Dermis microvascular lymphatic vessel endothelial cell (primary cell): ENCODE measurements at places on chromosomes 4 and X.
A peak's percentile ranks its signal among the peaks of the same experiment; 100 is the strongest.

- DNase-seq, result no peak
These were observed 153.3 kb downstream of the LDB2 start for GRCh38 chr4:16745009-16745635.

DNA sequence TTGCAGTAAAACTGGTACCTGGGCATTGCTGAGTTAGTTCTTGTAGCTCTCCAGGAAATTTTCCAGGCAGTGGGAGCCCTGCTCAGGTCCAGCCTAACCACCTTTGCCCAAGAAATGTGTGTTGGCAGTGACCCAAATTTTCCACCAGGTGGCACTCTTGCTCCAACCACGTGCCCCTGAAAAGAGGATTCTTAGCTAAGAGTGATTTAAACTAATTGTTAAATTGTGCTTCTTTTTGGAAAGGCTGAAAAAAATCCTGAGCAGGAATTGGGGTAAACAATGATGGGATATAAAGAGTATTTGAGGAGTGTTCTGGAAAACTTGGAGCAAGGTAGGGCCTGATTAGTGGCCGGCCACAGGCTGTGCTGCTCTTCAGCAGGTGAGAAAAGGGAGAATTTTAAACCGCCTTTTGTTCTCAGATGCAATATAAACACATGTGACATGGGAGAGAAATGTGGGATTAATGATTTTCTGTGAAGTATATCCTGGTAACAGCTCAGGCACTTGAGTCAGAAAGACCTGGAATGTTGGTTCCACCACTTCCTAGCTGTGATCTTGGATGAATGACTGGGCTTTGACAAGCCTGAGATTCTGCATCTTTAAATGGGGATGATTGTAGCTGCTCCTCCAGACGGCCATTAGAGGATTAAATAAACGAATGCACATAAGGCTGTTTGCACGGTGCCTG lies 219.6 kb downstream of the PTTG2 start:
- peak; percentile 77 for DNase-seq

GRCh38 chr4:158819942-158820786 lies 51.3 kb downstream of the FNIP2 start:
- DNase-seq, result no peak

DNA sequence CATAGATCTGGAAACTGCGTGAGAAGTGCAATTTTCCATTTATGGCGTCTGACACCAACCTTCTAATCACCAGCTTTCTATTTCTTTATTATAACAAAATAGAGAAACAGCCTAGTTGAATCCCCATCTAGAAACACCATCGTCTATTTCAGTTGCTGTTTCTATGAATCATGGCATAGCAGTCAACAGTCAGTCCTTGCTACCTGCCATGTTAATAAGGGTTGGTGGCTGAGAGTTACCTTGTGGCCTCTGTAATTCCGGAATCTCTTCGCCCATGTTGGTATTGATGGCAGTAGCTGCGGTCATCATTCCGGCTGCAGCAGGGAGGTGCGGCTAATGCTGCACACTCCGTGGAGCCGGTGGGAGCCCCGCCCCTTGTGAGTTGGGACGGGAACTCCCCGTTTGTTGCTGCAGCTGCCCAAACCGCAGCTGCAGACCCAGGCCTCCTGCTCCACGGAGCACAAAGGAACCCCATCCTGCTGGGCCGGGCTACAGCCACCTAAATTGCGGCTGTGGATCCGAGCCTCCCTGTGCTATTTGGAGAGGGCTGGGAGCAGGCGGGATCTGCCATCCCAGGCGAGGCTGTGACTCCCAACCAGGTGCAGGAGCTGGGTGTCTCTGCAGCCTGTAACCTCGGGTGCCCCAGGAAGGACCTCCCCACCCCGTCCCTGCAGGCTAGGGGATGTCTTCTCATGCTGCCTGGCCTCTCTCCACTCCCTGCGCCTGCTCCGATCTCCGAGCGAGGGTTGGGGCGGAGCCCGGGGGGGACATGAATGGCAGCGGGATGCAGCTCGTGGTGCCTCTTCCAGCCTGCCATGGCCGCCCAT lies 115.4 kb upstream of the STK26 start:
- no peak for DNase-seq

- DNase-seq, result no peak
These were observed 21.1 kb upstream of the PITX2 start for GRCh38 chr4:110644008-110644407.

- no peak for DNase-seq
These were observed 8.1 kb upstream of the FGFR3 start for GRCh38 chr4:1784789-1785591.

DNA sequence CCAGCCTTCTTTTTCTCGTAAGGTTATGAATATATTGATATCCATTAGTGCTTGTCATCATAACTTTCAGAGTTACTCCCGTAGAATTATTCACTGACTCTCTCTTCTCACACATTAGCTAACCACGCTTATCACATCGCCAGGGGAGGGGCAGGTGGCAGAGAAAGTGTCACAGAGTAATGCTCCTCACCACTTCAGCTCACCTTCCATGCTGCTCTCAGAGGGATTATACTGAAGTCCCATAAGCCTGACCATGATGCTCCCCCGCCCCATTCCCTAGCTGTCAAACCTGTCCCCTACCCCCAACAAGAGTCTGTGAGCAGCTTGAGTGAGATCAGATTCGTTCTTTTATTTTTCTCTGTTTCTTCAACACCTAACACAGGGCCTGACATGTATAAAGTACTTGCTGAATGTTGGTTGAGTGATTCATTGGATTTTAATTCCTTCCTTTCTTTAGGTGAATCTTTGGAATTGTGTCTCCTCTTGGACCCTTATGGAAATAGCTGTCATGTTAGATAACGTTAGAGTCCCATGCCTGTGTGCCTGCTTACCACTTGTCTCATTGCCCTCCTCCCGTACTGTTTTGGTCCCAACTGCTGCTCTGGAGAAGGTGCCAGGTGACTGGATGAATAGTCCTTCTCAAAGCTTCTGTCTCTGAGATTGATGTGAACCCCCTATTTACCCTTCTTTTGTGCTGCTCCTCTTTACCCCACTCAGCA lies 55.1 kb downstream of the RS1 start:
- DNase-seq, result no peak

GRCh38 chr4:27811948-27812347 lies 951.3 kb downstream of the STIM2 start:
- DNase-seq, result no peak

- DNase-seq, result no peak
These were observed 42.5 kb upstream of the BBS12 start for GRCh38 chr4:122689972-122690371.

GRCh38 chr4:101217353-101218031 lies 129.8 kb downstream of the PPP3CA start:
- DNase-seq, result peak; percentile 36

DNA sequence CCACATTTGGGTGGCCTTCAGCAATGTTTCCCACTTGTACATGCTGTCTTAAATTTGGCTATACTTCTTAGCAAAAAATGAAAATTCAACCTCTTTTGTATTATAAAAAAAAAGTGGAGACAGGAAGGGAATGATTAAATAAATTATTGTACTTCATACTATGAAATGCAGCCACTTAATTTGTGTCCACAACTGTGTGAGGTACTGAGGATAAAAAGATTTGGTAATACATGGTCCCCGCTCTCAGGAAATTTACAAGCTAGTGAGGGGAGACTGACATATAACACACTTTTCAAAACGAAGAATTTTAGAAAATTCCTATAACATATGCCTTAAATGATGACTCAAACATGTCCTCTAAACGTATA lies 105.0 kb downstream of the HNRNPD start:
- DNase-seq, result no peak

DNA sequence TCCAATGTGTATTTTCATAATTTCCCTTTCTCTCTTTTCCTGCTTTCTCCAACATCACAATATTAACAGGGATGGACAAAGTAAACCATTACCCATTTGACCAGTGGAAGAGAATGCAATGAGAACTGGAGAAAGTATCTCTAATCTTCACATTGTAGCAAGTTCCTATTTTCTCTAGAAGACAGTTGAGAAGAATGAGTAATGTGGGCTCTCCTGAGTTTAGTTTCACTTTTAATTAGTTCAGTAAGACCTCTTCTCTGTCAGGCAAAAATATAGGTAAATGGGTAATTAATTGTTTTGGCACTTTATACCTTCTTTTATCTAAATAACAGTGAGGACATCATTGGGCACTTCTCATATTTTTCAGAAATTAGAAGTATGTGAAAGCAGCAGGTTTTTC lies 602.0 kb downstream of the GLUD2 start:
- DNase-seq, result no peak

GRCh38 chr4:137952116-137952515 lies 290.0 kb downstream of the SLC7A11 start:
- no peak for DNase-seq

DNA sequence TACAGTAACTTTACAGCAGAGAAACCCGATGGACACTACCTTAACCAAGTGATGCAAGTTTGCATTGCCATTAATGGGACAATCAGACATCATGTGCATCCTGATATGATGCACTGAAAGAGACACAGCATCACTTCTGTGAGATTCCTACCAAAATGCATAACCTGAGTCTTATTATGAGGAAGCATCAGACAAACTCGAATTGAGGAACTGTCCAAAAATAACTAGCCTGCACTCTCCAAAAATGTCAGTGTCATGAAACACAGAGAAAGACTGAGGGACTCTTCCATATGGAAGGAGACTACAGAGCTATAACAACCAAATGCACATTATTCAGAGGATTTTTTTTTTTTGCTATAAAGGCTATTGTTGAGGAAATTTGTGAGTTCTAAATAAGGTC lies 66.6 kb upstream of the IQSEC2 start:
- DNase-seq, result no peak

- no peak for DNase-seq
These were observed 3.5 kb upstream of the NAA10 start for GRCh38 chrX:153938226-153938786.

DNA sequence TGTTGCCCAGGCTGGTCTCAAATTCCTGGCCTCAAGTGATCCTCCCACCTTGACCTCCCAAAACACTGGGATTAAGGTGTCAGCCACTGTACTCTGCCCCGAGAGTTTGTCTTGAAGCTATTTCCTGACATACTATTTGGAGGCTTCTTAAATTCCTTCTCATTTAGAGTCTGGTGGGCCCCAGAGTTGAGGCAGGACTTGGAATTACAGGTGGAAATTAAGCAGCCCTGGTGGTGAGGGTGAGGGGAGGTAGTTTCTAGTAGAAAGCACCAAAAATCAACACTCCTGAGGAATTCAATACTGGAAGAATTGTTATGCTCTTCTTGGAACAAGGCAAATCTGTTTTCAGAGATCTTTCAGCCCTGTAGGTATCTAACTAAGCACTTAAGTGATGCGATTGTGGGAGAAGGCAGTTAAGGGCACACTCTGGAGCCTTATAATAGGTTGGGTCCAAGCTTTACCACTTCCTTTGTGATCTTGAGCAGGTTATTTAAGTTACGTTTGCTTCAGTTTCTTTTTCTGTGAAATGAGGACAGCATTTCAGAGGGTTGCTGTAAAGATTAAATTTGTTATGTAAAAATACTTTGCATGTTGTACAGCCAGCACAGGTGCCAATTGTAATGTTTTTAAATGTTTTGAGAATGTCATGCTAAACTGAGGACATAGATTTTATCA lies 200.7 kb downstream of the SOWAHB start:
- DNase-seq, result no peak

DNA sequence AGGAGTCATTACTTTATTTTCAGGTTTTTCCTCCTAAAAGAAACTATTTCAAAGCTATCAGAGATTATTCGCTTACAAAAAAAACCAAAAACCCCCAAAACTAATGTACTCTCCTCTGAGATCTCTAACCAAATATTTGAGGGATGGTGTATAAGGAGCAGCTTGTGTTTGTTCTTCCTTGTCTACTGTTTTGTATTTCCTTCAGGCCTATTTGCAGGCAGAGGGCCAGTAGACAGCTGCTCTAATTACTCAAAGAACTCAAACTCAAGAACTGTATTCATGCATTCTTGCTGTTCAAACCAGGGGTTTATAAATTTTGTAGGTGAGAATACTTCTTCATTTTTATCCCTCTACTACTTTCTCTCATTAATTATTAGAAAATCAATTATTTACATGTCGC lies 51.3 kb downstream of the SH3RF1 start:
- DNase-seq, result no peak

GRCh38 chr4:158599150-158599549 lies 72.5 kb downstream of the C4orf46 start:
- DNase-seq, result no peak

GRCh38 chrX:112851806-112852205 lies 11.2 kb upstream of the AMOT start:
- no peak for DNase-seq

DNA sequence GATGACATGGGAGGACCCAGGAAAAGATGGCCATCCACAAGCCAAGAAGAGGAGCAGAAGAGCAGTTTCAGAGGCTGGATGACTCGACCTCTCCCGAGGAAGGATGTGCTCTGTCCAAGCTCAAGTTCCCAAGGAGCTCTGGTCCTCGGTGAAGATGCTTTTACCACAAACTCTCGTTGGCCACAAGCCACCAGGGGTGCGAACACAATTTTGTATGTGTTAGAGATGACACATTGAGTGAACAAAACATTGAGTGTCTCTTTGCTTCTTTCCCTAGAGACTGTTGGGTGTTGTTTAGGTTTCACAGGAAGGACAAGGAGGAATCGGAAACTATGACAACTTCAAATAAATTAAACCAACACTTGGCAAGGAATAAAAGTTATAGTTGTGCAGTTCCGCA lies 26.3 kb downstream of the FGFBP1 start:
- DNase-seq, result no peak

GRCh38 chr4:159096434-159096833 lies 6.4 kb upstream of the RAPGEF2 start:
- peak; percentile 54 for DNase-seq

GRCh38 chrX:12434493-12434892 lies 296.2 kb downstream of the FRMPD4 start:
- DNase-seq, result no peak

DNA sequence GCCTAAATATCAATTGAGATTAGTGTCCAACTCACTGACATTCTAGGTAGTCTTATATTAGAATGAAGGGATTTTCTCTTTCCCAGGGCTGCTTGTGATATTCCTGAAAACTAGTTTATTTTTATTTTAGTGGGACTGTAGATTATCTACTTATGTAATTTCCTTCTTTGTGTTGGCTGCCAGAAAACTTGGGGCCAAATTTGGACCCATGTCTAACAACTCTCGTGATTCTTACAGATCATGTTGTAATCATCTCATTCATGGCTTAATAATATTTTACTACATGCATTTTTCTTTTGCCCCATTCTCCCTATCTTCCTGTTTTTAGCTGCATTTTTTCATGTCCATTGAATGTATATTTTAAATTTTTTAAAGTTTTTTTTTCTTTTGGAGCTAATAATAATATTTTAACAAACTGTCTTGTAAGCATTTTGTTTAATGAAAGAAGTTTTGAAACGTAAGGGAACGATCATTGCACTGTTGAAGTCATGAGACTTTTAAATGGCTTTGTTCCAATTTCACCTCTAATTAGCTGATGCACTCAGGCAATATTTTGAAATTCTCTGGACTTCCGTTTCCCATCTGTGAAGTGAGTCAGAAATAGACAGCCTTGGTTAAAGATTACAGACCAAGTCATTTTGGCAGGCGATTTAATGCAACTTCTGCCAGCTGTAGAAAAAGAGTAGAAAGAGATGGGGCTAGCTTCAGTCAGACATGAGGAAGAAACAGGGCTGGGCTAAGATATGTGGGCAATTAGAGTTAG lies 14.3 kb upstream of the TDO2 start:
- no peak for DNase-seq
